Activated CD4-positive, alpha-beta memory T cell treated with anti-CD3 and anti-CD28 coated beads, Interleukin-2, amount 10 ng/mL, durations not matched to agents 7 days and 5 days (primary cell): ENCODE measurements at places on chromosomes 4 and X.

DNA sequence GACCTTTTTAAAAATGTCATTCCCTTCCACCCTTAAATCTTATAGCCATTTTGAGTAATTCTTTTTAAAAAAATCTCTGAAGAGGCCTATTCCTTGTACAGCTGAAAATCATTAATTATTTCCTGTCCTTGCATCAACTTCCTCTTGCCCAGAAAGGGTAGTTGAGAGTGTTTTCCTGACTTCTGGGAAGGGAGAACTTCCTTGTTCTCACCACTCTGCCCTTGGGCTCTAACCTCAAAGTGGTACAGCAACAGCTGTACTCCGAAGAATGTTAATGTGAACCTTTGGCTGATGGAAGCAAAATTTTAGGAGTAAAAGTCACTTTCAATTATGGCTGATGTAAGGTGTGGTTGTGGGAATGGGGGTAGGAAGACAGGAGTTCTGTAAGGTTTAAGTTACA, 15.1 kb upstream of the FABP2 start:
- H3K4me1 ChIP-seq = peaks cover 2% of the 10 kb centered on the region
- DNase-seq = no peak
- no peak overlapping the region for H3K4me3 ChIP-seq
- H3K27ac ChIP-seq = no peak overlapping the region
- no peaks in the 10 kb centered on the region for H3K36me3 ChIP-seq

DNA sequence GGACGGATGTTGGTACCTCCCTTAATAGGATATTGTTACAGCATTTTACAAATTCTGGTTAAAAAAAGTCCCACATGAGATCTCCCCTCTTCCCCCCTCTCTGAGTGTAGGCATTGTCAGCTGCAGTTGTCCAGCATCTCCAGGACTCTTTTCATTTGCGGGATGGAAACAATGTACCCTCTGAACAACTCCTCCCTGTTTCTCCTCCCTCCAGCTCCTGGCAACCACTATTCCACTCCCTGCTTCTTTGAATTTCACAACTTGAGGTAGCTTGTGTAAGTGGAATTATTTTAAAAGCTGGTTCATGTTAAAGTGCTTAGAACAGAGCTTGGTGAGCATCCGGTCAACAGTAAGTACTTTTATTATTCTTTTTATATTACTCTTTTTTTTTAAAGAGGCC, 69.8 kb downstream of the TBL1X start:
- no peak for DNase-seq
- peaks cover 9% of the 10 kb centered on the region for H3K36me3 ChIP-seq
- no peaks in the 10 kb centered on the region for H3K27me3 ChIP-seq
- peaks cover 23% of the 10 kb centered on the region for H3K4me1 ChIP-seq
- no peak overlapping the region for H3K4me3 ChIP-seq

DNA sequence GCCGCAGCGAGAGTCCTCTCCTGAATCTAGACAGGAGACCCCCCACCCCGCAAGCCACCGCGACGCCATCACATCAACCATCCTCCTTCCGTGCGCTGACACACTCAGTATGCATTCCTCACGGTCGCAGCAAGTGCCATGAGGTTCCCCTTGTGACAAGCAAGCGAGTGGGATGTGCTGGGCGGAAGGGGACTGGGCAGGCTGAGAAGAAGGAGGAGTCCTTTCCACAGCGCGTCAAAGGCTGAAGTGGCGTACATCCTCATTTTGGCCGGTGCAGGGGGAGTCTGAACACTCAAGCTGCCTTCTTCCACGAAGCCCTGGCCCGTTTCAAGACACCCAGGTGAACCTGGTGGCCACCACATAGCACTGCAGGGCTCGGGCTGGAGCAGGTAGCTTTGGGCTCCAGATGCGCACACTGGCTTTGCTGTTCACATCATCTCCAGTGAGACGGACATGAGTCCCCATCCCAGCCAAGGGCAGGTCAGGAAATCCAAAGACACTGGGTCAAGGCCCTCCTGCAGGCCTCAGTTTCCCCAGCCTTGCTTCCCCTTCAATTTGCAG, 30.4 kb downstream of the CCNQ start:
- no peaks in the 10 kb centered on the region for H3K27me3 ChIP-seq
- no peak for DNase-seq
- no peak overlapping the region for H3K27ac ChIP-seq
- H3K36me3 ChIP-seq = no peaks in the 10 kb centered on the region
- H3K4me1 ChIP-seq = peaks cover 2% of the 10 kb centered on the region
- no peak overlapping the region for H3K4me3 ChIP-seq

- H3K27me3 ChIP-seq = peaks cover 3% of the 10 kb centered on the region
These were observed 60.2 kb upstream of the BLTP1 start for GRCh38 chr4:122091836-122092405.

DNA sequence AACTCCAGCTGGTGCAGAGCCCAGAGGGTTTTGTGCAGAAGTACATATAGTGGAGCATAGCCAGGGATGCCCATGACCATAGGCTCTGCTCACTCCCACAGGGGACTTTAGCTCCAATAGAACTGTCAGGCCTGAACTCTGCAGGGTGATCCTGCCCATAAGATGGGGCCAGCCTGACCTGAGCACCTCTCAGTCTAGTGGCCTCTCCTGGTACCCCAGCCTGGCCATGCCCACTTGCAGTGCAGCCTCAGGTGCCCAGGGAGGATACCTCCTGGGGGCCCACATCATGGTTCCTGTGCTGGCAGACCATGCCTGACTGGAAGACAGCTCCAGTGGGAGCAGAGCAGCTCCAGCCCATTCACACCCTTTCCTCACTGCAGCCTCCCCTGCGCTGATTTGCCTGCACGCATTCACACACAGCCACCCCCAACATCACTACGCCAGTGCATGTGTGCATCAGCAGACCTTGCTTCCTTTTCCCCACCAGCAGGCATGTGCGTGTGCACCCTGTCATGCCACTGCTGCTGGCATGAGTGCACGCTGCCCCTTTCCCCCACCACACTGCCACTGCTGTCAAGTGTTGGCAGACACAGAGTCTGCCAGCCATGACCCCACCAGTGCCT, 53.0 kb upstream of the MMAA start:
- H3K4me1 ChIP-seq = no peaks in the 10 kb centered on the region
- H3K27ac ChIP-seq = no peak overlapping the region
- no peak for DNase-seq
- H3K27me3 ChIP-seq = peaks cover 18% of the 10 kb centered on the region
- H3K36me3 ChIP-seq = no peaks in the 10 kb centered on the region
- H3K4me3 ChIP-seq = no peak overlapping the region

DNA sequence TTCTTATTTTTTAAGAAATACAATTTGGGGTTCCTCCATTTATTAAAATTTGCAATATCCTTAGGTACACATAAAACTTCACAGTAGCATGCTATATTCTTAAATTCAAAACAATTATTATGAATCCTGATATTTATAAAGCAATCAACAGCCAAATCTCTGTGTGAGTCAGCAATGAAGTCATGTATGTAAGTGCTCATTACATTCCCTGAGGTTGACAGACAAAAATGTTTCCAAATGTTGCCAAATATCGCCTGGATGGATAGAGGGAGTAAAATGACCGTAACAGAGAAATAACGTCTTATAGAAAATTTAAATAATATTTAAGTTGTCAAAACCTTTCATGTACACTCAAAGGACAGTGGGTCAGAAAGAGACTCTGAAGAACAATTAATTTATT, 220.0 kb downstream of the PCDH18 start:
- H3K27me3 ChIP-seq = no peaks in the 10 kb centered on the region
- no peaks in the 10 kb centered on the region for H3K4me1 ChIP-seq
- H3K36me3 ChIP-seq = no peaks in the 10 kb centered on the region
- no peak overlapping the region for H3K4me3 ChIP-seq
- no peak overlapping the region for H3K27ac ChIP-seq
- no peak for DNase-seq

GRCh38 chr4:165115301-165115700, 2.6 kb upstream of the TMEM192 start:
- no peaks in the 10 kb centered on the region for H3K36me3 ChIP-seq
- DNase-seq = no peak
- peaks cover 24% of the 10 kb centered on the region for H3K4me1 ChIP-seq
- peaks cover 15% of the 10 kb centered on the region for H3K27me3 ChIP-seq
- no peak overlapping the region for H3K27ac ChIP-seq

DNA sequence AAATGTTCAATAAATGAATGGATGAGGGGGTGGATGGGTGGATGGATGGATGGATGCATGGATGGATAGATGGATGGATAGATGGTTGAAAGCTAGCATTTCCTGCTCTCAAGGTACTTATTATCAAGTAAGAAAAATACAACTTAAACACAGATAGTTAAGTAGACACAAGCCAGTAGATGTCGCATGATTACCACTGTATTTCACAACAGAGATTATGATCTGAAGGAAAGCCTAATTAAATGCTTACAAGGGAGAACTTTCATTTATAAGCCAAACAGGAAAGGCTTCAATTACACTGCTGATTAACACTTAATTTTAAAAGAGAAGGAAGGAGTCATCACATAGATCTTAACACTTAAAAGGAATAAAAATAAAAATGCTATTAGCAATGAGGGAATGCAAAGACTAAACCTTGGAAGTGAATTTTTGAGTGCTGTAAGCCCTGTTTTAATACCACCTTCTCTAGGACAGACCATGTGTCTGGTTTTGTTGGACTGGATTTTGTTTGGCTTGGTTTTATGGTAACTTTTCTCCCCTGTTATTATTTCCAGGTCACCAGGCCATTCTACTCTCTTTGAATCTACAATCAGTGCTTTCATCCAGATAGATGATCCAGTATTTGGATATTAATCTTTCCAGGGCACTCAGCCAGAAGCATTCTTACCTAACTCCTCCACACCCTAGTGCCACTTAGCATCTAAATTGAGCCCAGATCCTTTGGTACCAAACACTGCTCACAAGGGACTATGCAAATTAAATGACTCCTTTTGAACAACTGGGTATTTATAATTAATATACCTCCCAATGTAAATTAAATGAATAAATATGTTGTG, 75.5 kb upstream of the SLC39A8 start:
- H3K36me3 ChIP-seq = no peaks in the 10 kb centered on the region
- no peak for DNase-seq
- no peaks in the 10 kb centered on the region for H3K27me3 ChIP-seq
- no peak overlapping the region for H3K27ac ChIP-seq
- H3K4me1 ChIP-seq = no peaks in the 10 kb centered on the region
- no peak overlapping the region for H3K4me3 ChIP-seq

GRCh38 chr4:85476381-85476780, 1.4 kb downstream of the ARHGAP24 start:
- no peak for DNase-seq
- no peaks in the 10 kb centered on the region for H3K36me3 ChIP-seq
- no peak overlapping the region for H3K27ac ChIP-seq
- peaks cover 14% of the 10 kb centered on the region for H3K27me3 ChIP-seq
- H3K4me3 ChIP-seq = no peak overlapping the region

GRCh38 chr4:74097631-74098426, 1.2 kb downstream of the CXCL2 start:
- H3K4me3 ChIP-seq = no peak overlapping the region
- no peak overlapping the region for H3K27ac ChIP-seq
- peaks cover 48% of the 10 kb centered on the region for H3K27me3 ChIP-seq
- peaks cover 6% of the 10 kb centered on the region for H3K4me1 ChIP-seq
- no peaks in the 10 kb centered on the region for H3K36me3 ChIP-seq
- DNase-seq = no peak

DNA sequence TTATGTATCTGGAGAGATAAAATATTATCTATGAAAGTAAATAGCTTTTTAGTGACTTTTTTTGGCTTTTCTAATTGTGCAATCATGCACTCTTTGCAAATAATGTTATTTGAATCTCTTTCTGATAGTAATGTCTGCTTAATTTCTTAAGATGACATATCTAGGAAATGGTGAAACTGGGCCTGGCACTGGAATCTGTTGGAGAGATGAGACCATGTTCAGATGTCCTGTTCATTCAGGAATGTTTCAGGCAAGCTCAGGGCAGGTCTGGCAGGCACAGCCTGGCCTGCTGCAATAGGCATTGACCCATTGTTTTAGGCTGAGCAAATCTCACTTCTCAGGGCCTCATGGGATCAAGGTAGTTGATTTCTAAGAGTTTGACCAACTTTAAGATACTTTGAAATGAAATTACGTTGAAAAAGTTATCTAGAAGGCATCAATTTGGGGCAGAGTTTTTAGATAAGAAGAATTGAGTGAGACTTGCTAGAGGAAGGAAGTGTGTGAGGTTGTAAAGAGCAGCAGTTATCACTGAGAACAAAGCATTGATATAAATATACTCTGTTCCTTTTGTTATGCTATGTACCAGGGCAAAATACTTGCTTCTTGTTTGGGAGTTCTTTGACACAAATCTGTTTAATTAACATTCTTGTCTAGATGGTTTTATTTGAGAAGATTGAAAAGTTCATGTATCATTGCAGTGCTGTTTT, 133.0 kb upstream of the LEF1 start:
- no peak for DNase-seq
- no peaks in the 10 kb centered on the region for H3K36me3 ChIP-seq

DNA sequence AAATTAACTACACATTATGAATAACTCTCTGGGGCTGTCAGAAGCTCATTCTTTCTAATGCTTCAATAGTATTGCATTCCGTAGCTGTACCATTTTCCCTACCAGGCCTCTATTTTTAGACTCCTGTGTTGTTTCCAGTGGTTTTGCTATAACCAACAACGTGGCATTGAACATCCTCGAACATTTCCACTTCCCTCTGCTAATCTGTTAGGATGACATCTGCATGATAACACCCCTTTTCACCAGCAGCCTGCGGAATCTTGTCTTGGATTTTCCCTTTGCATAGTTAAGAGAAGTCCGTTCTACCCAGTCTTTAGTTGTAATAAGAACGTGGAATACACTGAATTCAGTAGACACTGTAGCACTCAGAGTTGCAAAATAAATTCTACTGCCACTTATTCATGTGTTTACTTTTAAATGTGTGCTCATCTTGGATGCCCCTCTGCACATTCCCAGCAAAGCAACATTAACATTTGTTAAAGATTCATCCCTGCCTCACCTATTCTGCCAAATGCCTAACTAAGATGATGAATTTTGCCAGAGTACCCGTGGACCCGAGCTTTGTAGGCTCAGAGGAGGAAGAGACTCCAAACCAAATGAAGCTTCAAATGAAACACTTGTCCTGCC, 55.6 kb downstream of the SEL1L3 start:
- peaks cover 63% of the 10 kb centered on the region for H3K36me3 ChIP-seq
- no peak overlapping the region for H3K27ac ChIP-seq
- no peaks in the 10 kb centered on the region for H3K4me1 ChIP-seq
- no peak for DNase-seq
- no peaks in the 10 kb centered on the region for H3K27me3 ChIP-seq

GRCh38 chrX:94850811-94851210, 1176.8 kb downstream of the FAM133A start:
- H3K36me3 ChIP-seq = no peaks in the 10 kb centered on the region
- H3K4me3 ChIP-seq = no peak overlapping the region
- no peaks in the 10 kb centered on the region for H3K4me1 ChIP-seq
- DNase-seq = no peak
- H3K27ac ChIP-seq = no peak overlapping the region

DNA sequence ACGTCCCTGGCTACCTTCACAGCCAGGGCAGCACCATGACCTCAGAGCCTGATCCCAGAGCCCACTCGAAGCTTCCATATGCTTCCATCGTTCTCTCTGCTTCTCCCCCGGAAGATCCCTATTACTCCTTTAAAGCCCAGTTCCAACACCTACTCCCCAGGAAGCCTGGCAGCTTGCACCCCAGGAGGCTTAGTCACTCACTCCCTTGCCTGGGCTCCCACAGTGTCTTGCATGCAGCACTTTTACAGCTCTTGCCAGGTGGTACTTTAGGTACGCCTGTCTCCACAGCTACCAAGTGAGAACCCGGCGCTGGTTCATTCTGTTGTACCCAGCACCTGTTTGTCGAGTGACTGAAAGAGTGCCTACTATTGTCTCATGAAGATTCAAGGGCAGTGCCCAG, 24.5 kb upstream of the MAMLD1 start:
- H3K4me3 ChIP-seq = no peak overlapping the region
- no peaks in the 10 kb centered on the region for H3K27me3 ChIP-seq
- no peak for DNase-seq
- H3K27ac ChIP-seq = no peak overlapping the region
